ENCODE measurements at places on chromosomes 6 and 20.

- DNase-seq, result peak; percentile 89
These were observed 942 bp downstream of the HLA-E start for GRCh38 chr6:30490026-30490876.

DNA sequence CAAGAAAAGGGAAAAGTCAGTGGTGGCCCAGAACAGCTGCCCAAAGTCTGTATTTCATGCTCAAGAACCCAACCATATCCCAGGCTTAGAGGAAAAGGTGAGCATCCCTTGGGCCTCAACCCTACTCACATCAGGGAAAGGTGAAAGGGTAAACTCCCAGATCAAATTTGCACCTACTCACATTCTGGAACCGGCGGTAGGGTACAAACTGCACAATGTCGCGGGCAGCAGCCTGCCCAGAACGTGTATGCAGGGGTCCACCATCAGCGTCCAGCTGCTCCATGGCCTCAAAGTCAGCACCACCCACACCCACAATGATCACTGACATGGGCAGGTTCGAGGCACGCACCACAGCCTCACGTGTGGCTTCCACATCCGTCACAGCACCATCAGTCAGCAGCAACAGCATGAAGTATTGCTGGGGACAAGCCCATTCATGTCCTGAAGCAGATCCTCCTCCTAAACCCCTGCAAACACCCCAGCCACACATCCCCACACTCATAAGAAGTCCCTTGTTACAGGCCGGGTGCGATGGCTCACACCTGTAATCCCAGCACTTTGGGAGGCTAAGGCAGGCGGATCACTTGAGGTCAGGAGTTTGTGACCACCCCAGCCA, 10.9 kb downstream of the SPAG4 start:
- DNase-seq, result no peak

- DNase-seq, result no peak
These were observed 141.6 kb upstream of the SLC24A3 start for GRCh38 chr20:19070681-19071445.

GRCh38 chr6:29647927-29648642, 8.8 kb upstream of the MOG start:
- DNase-seq, result peak; percentile 37

DNA sequence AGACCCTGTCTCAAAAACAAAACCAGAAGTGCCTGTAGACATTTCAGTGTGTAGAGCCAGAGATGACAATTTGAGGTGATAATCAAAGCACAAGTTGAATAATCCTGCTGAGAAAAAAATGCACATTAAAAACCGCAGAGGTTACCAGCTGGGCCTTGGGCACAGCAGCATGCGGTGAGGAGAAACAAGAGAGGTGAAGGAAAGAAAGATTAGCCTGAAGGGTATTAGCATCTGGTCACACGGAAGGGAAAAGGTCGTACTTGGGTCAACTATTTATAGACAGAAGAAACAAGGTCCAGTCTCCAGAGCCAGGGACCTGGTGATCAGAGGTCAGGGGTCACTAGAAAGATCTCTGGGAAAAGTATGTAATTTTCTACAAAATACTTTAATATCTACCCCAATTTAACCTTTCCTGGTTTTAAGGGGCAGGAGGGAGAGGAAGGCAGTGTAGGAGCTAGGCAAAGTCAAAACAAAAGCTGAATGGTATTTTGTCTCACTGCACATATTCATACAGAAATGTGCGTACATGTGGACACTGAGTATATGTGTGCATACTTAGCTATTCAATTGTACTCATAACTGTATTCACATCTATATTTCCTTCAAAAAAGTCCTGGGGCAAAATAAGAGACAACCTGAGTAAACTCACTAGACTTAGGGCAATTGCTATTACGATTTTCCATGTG, 10.1 kb downstream of the MAP7 start:
- DNase-seq, result no peak

DNA sequence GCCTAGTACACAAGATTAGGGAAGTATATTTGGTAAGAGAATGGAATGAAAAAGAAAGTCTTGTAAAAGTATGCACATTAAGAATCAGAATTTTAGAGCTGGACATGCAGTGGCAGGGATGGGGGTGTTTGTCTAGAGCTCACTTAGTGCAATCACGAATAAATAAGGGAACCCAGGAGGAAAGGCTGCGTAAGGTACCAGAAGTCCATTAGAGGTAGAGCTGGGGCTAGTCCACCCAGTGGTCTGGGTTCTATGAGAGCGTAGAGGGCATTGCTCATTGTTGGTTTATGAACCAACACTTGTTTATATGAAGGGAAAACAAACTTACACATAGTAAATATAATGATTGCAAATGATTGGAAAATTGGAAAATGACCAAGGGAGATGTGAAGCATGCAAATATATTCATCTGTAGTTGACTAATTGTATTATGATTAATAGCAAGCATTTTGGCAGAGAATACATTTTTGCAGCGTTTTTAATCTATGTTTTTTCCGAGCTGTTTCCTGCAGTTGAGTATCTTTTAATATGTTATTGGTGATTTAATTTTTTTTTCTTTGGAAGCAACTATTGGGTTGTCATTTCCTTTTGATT, 3.2 kb downstream of the CDC40 start:
- no peak for DNase-seq

DNA sequence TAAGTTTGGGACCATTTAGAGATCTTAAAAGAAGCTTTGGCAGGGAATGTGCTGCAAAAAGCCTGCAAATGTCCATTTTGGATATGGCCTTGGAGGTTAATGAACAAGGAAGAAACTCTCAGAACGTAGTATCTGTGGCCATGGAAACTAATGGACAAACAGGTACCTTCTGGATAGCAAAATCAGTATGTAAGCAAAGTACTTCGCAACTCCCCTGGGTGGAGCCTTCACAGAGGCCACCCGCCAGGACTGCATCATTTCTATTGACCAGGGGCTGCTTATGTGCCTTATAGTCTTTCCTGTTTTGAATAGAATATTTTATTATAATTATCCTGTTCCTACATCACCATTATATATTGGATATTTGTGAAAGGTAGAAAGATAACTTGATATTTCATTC, 510.8 kb upstream of the SYNCRIP start:
- no peak for DNase-seq

GRCh38 chr6:133964052-133964451, 11.0 kb downstream of the TBPL1 start:
- DNase-seq, result no peak

DNA sequence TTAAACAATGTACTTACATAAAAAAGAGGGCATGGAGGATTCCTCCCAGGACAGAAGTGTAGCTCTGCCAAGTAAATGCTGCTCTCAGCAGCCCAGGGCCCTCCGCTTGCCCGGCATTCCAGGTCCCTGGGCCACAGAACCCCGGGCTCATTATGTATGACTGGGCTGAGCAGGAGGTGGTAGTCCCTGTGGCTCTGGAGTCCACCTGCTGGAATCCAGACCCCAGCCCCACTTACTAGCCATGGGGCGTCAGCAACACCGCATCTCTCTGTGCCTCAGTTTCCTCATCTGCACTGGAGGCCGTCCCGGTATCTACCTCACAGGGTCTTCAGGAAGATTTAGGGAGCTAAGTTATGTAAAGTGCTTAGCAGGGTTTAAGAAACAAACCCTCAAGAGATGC, 55.4 kb downstream of the PSMG4 start:
- DNase-seq, result no peak

- no peak for DNase-seq
These were observed 304.0 kb upstream of the CDYL start for GRCh38 chr6:4472222-4472621.

- no peak for DNase-seq
These were observed 4.7 kb upstream of the SCUBE3 start for GRCh38 chr6:35209081-35209480.

GRCh38 chr6:155066361-155066760, 71.2 kb downstream of the TIAM2 start:
- DNase-seq, result no peak

DNA sequence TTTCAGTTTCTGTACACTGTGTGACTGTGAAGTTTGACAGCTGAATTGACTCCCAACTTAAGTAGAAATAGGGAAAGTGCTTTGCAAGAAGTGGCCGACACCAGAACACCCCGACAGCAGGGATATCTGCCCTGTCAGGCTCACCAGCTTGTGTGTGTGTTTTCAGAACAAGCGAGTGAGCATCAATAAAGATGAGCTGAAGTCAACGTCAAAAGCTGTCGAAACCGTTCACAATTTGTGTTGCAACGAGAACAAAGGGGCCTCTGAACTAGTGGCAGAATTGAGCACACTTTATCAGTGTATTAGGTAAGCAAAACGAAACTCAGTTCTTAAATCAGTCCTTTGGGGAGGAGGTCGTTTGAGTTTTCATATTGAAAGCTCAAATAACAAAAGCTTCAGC, 10.7 kb downstream of the NELFCD start:
- DNase-seq, result no peak

- no peak for DNase-seq
These were observed 53.7 kb downstream of the GFOD1 start for GRCh38 chr6:13433709-13434121.

- peak; percentile 61 for DNase-seq
These were observed at the start of gene RSPH9 for GRCh38 chr6:43644940-43645612. Gene RSPH9 (plus strand): TSS chr6:43645036. CDS start chr6:43645099, 63 bp downstream.

- peak; percentile 32 for DNase-seq
These were observed 50.8 kb upstream of the FAM83D start for GRCh38 chr20:38875175-38875993.

- DNase-seq, result no peak
These were observed 120.9 kb downstream of the SYCP2 start for GRCh38 chr20:59812286-59813125.

- no peak for DNase-seq
These were observed 3.8 kb downstream of the INSM1 start for GRCh38 chr20:20371681-20372080.

DNA sequence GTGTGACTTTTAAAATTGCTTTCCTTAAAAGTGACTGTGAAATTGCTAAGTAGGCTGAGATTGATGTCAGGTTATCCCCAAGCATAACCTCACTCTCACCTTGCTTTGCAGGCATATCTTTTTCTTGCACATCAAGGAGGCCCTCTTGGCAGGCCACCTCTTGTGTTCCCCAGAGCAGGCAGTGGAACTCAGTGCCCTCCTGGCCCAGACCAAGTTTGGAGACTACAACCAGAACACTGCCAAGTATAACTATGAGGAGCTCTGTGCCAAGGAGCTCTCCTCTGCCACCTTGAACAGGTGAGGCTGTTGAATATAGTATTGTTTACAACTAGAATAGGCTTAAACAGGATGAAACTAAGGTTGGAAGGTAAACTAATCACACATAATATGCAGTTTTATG, 12.6 kb downstream of the MYLIP start:
- DNase-seq, result no peak

DNA sequence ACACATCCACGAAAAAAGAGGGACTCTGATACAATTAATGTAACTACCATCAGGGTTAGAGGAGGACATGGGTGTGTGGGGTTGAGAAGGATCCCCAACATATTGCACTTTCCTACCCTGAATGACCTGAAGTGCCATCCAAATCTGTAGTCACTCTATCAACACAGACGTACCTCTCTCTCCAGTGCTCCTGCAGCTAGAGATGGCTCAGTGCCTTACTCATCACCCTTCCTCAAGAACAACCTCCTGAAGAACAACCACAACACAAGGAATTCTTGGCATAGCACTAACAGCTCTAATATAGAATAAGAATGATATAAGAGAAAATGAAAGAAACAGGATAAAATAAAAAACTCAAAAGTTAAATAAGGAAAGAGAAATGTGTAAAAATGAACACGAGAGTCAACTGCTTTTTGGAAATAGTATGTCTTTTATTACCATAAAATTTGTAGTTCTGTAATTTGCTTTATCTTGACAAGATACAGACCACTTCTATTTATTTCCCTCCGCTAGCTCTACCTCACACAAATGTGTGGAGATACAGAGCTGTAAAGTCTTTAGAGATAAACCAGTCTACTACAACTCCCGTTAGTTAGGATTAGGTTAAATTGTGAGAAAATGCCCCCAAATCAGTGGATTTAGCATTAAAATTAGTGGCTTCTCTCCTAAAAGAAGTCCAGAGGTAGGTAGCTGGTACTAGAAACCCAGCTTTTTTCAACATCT, 63.9 kb downstream of the REV3L start:
- no peak for DNase-seq

- no peak for DNase-seq
These were observed 885 bp downstream of the NTSR1 start for GRCh38 chr20:62709537-62709905.

DNA sequence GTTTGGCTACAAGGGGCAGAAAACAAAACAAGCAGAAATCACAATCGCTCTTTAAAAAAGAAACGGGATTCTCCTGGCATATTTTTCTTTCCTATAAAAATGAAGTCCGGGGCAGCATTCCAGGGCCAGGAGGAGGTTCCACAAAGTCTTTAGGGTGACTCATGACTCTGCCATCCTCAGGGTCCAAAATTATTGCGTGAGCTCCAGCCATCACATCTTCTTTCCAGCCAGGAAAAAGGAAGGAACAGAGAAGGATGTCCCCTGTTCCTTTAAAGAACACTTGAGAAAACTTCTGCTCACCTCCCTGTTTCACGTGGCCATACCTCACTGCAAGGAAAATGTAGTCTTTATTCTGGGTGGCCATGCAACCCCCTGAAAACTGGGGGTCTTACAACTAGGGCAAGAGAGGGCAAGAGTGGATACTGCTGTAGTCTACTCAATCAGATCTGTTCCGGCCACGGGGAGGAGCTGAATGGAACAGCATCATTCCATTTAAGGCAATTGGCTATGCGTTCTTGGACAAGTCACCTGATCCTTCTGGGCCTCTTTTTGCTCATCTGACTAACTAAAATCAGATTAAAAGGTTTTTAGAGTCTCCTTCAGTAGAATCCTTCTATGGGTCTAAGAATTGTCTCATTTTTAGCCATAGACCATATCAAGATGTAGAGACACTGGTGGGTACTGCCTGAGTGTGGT, 49.4 kb downstream of the CTCFL start:
- DNase-seq, result no peak

DNA sequence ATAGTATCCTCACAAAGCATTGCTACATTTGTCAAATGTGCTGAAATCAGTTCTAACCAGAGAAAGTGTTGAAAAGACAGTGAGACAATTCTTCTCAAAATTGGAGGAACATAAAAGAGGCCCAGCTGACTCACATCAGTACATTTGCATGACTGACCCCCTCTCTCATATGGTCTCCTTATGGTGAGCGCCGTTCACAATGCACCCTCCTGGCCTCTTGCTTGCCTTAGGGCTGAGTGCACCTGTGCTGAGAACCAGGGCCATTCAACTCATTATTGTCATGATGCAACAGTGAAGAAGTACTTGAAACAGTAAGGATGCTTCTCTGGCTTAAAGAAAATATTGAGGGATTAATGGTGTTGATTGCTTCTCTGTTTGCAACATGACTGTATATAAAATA, 375.2 kb upstream of the AGPAT4 start:
- DNase-seq, result no peak

DNA sequence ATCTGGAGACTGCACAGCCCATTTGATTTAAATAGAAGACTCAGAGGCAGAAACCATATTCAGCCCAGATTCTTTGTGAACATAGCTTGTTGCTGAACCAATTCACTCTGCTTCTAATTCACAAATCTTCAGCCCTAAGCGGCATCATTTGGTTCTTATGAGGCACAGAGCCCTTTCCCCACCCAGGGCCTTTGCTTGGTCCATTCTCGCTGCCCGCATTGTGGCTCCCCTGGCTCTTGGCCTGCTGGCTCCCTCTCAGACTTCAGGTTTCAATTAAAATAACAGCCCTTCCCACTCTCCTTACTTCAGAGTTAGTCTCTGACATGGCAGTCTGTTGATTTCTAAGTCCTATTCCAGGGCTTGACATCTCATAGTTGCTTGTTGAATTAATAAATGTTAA, 9.4 kb upstream of the TMEM14A start:
- DNase-seq, result no peak

Measured in CD4-positive, CD25-positive, alpha-beta regulatory T cell (primary cell).